Posterior cingulate gyrus (tissue), 11 donors: ENCODE measurements at places on chromosomes 2 and 18.

- DNase-seq: no peak
These were observed 176.4 kb downstream of the ALK start for GRCh38 chr2:29744976-29745375.

- DNase-seq: no peak
These were observed 14.6 kb upstream of the DYNC2LI1 start for GRCh38 chr2:43759195-43759594.

GRCh38 chr18:10057894-10058791 is 144.3 kb downstream of the VAPA start:
- no peak for DNase-seq

DNA sequence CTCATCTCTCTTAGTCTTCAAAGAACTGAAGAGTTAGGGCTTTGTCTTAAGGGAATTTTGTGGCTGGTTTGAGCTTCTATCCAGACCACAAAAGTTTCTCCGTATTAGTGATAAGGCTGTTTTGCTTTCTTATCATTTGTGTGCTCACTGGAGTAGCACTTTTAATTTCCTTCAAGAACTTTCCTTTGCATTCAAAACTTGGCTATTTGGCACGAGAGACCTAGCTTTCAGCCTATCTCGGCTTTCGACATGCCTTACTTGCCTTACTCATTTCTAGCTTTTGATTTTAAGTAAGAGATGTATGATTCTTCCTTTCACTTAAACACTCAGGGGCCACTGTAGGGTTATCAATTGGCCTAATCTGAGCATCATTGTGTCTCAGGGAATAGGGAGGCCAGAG is 29.9 kb downstream of the HDHD2 start:
- DNase-seq: no peak

DNA sequence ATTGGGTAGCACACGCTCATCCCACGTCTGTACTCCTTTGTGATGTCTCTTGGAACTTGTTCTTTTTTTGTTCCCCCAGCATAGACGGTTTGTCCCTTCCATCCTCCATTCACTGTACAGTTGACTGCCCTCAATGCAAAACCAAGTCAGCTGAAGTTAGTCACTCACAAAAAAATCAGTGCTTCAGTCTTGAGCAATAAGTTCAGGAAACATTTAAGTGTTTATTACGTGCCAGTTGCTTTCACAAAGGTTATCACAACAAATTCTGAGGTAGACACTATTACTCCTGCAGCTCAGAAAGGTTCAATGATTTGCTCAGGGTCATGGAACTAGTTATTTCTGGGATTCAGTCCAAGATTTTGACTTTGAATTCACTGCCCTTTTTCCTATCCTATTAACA is 102.2 kb downstream of the PDE1A start:
- no peak for DNase-seq

- DNase-seq: peak; percentile 22
These were observed 6.8 kb upstream of the CYP26B1 start for GRCh38 chr2:72154386-72154975.

GRCh38 chr18:6732952-6733351 is 3.4 kb downstream of the ARHGAP28 start:
- no peak for DNase-seq

- no peak for DNase-seq
These were observed 464.1 kb downstream of the TNS1 start for GRCh38 chr2:217538719-217539118.

- DNase-seq: no peak
These were observed 14.5 kb downstream of the SESTD1 start for GRCh38 chr2:179250095-179250494.

DNA sequence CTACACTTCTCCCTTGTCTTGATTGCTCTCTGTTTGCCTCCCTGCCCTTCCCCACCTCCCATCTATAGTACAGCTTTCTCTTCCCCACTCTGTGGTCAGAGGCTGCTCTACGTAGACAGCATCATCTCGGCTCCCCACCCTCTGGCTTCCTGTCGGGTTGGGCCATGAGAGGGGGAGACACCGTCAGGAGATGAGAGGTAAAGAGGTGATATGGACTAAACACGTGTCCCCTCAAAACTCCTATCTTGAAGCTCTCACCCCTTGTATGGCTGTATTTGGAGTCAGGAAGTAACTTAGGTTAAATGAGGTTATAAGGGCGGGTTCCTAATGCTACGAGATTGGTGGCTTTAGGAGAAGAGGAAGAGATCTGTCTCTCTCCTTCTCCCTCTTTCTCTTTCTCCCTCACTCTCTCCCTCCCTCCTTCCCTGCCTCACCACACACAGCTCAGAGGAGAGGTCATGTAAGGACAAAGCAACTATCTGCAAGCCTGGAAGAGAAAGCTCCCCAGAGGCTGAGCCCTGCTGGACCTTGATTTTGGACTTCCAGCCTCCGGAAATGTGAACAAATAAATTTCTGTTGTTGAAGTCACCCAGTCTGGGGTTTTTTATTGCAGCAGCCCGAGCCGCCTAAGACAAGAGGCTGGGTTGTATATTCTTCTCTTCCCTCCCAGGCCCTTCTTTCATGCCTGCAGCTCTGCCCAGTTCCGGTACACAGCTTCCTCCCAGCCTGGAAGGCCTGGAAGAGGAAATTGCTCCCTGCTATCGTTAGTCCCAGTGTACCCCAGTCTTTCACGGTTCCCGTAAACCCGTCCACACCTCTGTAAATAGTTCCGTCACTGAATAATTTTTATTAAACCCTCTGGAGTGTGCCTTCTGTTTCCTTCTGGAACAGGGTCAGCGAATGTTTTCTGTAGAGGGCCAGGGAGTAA is 138.0 kb downstream of the AKAIN1 start:
- DNase-seq: no peak

GRCh38 chr18:31413137-31413536 is 34.4 kb upstream of the DSG3 start:
- no peak for DNase-seq

DNA sequence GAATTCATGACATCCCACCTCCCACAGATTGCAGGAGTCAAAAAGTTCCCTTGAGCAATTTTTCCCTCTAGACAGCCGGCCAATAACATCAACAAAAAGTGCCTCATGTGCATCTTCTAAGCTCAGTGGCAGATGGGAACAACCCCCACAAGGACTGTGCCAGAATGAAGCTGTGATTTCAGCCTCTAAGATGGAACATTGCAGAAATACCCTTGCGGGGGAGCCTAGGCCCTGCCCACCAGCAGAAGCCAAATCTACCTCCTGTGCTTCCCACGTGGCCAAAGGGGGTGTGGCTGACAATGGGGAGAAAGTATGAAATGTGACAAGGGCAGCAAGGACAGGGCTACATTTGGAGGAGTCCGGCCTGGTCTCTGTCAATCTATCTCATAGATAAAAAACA is 482.3 kb downstream of the TGIF1 start:
- peak; percentile 86 for DNase-seq

GRCh38 chr2:172461591-172462372 is 34.4 kb downstream of the ITGA6 start:
- DNase-seq: peak; percentile 90

DNA sequence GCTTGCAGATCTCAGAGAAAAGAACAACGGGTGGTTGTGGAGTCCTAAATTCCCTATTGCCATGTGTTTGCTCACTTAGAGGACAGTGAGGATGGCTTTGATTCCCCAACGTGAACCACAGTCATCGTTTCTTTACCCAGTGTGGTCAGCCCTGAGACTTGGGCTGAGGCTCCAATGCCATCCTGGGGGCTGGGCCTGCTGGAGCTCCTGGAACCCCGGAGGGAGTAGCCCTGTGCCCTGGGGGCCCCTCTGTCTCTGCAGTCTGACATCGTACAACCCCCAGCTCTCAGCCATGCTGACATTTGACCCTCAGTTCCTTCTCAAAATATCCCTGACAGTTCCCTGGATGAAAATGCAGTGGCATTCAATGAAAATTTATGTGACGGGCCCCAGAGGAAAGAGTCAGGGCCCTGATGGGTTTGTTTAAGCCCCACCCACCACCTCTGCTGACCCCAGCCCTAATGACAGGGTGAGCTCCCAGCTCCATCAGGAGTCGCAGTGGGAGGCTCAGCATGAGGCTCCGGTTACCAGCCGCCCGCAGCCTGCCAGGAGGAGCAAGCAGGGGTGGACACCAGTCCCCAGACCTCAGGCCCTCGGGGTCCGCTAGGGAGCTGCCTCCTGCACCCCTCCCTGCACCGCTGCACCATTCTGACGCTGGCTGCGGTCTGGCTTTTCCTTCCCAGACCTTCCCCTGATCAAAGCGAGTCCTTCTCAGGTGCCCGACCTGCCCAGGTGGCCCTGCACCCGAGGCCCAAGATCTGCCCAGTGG is 120.9 kb downstream of the TWIST2 start:
- no peak for DNase-seq

- peak; percentile 58 for DNase-seq
These were observed 26.3 kb downstream of the MRPL35 start for GRCh38 chr2:86225581-86225980.

DNA sequence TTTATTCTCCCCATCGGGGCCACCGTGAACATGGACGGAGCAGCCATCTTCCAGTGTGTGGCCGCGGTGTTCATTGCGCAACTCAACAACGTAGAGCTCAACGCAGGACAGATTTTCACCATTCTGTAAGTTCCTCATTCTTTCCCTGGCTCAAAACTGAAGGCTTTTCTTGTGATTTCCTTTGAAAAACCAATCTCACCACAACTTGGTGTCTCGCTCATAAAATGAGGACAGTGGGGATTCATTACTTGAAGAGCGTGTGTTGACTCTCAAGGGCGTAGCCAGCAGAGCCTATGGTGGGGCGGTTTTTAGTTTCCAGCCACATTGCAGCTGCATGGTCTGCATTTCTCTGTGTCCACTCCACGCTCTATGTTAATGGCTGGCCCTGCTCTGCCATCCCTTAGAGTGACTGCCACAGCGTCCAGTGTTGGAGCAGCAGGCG is 29.0 kb downstream of the SLC1A4 start:
- DNase-seq: peak; percentile 19

DNA sequence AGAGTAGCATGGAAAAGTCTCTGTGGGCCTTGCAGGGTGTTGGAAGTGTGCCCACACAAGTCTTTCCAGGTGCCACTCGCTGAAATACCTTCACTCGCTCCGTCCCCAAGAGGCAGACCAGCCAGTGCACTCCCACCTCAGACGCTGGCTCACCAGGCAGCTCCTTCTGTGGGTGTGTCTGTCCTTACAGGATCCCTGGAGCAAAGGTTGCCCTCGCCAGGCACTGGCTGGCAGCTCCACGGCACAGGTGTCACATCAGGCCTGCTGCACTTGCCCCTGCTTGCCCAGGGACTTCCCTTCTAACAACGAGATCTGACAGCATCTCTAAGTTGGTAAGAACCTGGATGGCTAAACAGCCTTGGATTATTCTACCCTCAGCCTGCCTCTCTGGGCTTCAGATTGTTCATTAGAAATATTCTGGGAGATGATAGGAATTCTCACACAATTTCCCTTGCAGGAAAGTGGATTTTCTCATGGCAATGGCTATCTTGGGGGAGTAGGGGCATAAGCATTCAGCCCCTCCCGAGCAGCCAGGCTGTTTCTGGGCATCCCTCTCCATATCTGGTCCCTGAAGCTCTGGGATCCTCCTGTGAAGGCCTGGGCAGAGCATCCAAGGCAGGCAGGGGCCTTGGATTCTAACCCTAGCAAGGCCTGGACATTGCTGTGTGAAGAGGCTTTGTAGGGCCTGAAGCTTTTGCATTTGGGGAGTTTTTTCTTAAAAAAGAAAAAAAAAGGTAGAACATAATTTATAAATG is 262.1 kb downstream of the MYCN start:
- no peak for DNase-seq

DNA sequence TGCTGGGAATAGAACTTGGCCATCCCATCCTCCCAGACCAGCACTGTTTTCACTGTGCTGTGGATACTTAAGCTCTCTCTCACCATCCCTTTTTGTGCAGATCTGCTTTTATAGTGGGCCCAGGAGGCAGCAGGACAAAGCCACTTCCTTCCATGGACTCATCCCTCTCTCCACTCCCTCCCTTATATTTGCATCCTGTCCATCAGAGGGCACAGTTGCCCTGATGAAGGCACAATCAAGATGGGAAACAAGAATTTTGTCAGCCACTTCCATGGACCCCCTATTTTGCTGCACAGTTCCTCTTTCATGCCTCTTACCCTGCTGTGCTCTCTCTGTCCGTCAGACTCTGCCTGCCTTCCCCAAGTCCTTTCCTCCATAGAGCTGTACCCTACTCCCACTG is 338.7 kb downstream of the HRH4 start:
- no peak for DNase-seq

DNA sequence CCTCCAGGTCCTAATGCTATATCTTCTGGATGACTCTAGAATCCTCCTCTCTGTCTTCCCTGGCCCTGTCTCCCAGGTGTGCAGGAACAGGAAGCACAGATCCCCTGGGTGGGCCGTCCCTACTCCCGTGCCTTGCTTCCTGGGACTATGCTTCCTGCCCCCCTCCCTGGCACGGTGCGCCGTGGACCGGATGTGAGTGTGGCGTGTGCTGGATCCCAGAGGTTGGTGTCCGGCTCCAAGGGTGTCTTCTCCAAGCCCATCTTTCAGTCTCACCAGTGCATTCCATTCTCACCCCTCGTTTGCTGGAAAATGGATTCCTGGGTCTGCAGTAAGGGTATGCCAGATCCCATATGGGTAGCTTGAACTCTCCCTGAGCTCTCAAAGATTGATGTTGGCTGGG is 144.4 kb upstream of the TWIST2 start:
- no peak for DNase-seq

- DNase-seq: no peak
These were observed 260.3 kb downstream of the SATB2 start for GRCh38 chr2:199197448-199197847.

- no peak for DNase-seq
These were observed 105.3 kb downstream of the ZBTB7C start for GRCh38 chr18:48303883-48304282.

- no peak for DNase-seq
These were observed 18.2 kb upstream of the MBOAT2 start for GRCh38 chr2:9021563-9022211.

DNA sequence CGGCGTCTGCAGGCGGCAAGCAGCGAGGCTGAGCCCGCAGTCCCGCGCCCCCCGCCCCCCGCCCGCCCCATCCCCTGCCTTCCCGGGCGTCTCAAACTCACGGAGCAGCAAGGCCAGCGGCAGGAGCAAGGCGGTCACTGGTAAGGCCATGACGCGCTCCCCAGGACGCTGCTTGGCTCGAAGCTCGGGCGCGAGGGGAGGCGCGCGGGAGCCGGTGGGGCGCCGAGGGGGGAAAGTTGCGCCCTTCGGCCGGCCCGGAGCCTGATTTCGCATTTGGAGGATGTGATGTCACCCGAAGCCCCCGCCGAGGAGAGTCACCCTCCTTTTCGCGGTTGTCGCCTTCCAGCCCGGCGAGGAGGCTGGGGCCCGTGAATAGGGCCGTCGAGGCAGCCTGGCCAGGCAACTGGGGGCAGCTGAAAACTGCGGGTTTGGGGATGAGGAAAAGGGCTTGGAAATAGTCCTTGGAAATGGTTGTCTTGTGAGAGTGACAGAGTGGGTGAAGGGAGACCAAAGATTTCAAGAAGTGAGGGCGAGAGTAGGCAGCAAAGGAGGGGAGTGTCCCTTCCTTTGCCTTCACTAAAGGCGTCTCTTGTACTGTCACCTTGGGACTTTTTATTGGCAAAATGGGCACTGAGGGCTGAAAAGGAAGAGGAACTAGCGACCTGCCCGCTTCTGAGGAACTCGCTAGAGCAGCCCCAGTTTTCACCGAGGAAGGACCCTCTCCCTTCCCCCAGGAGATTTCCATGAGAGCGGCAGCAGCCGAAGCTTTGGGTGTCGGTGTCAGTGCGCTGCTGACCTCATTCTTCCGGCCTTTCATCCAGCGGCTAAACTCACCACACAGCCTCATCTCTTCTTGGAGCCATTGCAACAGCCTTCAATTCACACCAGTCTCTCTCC is at the start of gene CD8A:
TSS of gene CD8A (minus strand) at position 238 of the 897 bp plus-strand sequence. CDS start at position 150, 88 bp downstream.
- DNase-seq: no peak

- no peak for DNase-seq
These were observed 322.1 kb upstream of the THUMPD2 start for GRCh38 chr2:40101131-40101575.

- DNase-seq: no peak
These were observed 12.0 kb downstream of the UGP2 start for GRCh38 chr2:63853527-63854310.

- DNase-seq: no peak
These were observed 110.9 kb downstream of the SS18 start for GRCh38 chr18:25979369-25980040.
